ENCODE measurements at places on chromosomes 6 and 20.
A peak's percentile ranks its signal among the peaks of the same experiment; 100 is the strongest.

DNA sequence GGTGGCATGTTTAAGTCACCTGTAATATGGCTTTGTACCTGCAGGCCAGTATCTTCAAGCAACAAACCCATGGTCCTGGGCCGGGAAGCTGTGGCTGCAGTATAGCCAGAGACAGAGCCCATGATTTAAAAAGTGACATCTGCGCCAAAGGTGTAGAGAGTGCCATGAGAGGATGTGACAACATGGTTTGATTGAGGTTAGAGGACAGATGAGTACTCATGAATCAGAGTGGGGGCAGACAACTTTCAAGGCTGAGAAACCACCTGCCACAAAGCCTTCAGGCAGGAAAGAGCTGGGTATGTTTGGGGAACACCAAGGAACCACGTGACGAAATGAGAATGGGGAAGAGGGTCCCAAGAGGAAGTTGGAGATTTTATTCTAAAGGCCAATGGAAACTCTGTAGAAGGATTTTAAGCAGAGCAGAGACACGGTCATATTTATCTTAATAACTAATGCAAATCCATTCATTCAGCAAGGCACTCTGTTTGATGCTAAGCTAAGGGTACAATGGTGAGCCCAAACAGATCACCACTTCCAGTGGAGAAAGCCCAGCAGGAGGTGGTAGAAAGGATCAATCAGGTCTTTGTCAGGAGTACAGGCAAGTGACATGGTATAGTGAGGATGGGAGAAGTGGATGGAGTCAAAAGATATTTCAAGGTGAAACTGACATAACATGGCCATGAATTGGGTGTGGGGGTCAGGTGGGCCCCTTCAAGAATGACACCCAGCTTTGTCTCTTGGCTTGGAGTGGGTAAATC is 3.4 kb upstream of the MICAL1 start:
- no peak for DNase-seq

GRCh38 chr6:124679387-124679786 is 282.9 kb upstream of the RNF217 start:
- no peak for DNase-seq

GRCh38 chr6:13463941-13464340 is 23.5 kb downstream of the GFOD1 start:
- DNase-seq: no peak

DNA sequence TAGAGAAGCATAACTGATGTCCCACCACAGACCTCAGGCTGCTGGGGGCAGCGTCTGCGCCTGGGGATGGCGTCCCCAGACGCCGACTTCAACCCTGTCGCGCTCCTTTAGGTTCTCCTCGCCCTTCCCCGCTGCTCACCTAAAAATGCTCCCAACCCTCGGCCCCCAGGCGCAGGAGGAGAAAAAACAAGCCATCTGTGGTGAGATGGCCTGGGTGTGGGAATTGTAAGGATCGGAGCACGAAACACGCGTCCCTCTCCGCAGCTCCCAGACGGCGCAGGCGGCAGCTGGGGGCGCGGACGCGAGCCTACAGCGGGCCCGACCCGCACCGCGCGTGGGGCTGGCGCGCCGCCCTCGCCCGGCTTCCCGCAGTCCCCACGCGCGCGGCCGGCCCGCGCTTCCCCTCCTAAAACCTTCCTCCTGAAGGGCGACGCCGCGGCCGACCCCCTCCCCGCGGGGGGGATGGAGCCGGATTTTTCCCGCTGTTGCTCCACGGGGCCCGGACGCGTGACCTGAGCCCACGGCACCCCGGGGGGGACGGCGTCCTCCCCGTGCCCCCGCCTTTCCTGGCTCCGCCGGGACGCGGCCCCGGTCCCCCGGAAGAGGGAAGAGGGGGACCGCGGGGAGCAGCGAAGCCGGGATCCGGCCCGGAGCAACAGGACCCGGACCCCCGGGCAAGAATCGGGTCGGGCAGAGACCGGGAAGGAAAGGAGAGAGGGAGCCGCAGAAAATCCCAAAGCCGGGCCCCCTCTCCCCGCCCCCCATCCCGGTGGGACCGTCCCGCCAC is 611 bp downstream of the EPB41L2 start:
- no peak for DNase-seq

DNA sequence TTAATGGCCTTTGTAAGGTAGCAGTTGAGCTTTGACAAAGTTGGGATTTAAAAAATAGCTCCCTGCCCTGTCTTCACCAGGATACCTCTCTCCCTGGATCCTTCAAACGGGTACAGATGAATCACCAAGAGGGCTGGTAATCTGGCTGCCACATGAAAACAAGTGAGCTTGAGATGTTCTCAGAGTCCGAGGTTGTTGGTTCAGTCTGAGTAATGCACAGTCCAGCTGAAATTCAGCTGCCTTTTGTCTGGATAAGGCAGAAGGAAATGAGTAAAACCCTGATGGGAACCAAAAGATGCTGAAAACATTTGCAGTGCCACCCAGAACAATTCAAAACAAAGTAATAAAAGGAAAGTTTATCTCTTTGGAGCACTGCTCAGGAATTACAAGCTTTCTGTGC is 86.8 kb downstream of the GJA1 start:
- DNase-seq: no peak

DNA sequence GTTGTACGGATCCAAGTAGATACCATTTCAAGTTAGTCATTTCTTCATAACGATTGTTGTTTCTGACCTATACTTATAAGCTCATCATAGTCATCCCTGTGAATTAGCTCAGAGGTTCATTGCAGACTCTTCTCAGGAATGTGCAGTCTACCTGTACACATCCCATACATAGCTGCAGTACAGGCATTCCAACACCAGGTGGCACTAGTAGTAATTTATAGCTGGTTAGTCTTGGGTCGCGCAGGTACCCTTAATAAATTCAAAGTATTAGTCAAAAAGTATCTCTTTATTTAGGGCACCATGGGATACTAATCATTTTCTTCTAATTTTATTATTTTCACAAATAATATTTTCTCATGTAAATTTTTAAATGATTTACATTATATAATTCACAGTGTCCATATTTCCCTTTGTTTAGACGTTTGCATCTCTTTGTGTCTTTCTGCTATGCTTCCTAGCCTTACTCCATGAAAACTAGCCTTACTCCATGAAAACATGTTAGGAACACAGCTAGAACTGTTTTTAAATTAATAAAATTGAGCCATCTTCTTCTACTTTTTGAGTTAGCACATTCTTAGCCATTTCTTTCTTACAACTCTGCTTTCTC is 128.6 kb upstream of the FAM83B start:
- peak; percentile 14 for DNase-seq

- no peak for DNase-seq
Observed at GRCh38 chr6:38153076-38153797, 333.7 kb downstream of the ZFAND3 start.

GRCh38 chr6:159689001-159689400 is 4.0 kb downstream of the SOD2 start:
- no peak for DNase-seq

GRCh38 chr6:42138630-42139619 is 3.5 kb downstream of the C6orf132 start:
- DNase-seq: no peak

DNA sequence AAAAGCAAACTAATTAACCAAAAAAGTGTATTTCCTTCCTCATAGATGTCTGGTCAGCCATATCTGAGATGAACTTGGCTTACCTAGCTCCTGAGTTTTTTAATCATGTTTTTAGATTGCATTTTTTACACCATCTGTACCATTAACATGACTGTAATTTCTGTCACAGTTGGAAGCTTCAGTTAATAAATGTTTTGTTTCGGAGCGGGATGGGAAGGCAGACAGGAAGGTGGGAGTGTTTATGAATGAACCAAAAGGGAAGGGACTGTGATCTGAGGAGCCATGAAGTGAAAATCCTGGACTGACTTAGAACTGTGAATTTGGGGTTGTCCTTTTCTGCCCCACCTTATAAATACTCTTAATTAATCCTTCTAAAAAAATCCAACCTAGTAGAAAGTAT is 445.6 kb upstream of the SOX4 start:
- DNase-seq: no peak

DNA sequence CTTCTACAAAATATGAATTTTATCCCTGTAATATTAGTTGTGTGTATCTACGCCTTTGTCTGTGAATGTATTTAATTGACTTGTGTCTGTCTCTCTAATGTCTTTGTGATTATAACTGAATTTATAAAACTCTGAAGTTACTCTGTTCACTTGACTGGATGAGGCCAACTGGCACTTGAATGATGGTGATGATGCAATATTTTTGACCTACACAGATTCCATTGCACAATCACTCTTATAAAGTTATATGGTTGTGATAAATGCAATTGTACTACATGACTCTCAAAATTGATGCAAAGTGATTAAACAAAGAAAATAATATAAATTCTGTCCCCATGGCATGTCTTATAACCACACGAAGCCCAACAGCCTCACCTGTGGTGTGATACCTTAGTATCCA is 287.3 kb upstream of the PLN start:
- no peak for DNase-seq

- no peak for DNase-seq
Observed at GRCh38 chr6:18654821-18655220, 267.7 kb downstream of the RNF144B start.

DNA sequence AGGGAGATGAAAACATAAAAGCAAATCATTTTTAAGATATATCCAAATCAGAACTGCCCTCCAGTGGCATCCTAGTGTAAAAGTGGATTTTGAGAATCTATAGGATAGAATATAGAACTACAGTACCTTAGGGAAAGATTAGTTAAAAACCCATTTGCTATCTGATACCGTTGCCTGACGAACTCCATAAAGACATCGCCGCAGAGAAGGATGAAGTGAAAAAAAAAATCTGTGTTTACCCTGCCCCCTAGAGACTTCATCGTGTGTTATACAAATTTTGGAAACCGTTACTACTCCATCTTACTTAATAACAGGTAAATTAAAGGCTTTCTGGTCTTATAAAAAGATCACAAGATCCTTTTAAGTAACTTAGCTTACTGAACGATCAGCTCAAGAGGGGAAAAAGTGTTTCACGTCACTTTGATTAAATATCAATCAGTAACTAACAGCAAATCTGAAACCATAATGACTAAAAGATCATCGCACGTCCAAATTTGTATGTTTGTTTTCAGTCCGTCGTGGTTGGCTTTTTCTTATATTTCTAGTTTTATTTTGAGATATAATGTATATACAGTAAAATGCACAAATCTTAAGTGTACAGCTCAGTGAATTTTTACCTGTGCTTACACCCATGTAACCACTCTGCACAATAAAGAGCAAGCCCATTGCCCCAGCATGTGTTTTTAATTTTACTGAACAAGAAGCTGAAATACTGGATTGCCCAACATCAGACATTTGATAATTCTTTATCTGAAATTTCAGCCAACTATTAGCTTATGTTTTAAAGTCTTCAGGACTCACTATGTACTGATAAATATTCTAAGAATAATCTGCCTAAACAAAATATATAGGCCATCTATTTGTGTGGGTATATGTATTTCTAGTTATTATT is 881 bp upstream of the MCM3 start:
- DNase-seq: no peak

GRCh38 chr20:47440857-47441773 is 60.6 kb upstream of the NCOA3 start:
- DNase-seq: no peak

- DNase-seq: no peak
Observed at GRCh38 chr6:79570129-79571029, 33.1 kb upstream of the LCA5 start.

DNA sequence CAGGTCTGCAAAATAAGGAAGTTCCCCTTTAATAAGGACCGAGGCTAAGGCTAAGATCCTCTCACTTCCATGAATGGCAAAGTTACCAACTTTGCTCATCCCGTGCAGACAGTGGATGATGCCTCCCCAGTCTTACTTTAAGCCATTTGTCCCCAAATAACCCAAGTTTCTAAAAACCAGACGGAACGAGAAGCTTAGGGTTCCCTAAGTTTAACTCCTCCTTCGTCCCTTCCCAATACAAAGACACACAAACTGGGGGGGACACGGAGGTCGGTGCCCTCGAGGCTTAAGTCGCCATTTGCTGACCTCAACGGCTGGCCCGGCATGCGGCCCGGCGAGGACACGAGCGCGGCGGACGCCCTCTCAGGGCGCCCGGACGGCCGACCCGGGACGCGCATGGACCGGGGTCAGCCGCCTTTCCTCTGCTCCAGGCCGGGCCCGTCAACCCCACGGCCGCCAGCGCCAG is 527 bp downstream of the FBXO30 start:
- peak; percentile 22 for DNase-seq

GRCh38 chr6:127516662-127517273 is 2.4 kb downstream of the MTCL3 start:
- DNase-seq: no peak
